ENCODE measurements at places on chromosomes 6 and 20. TPM values are rescaled to one million over a fixed set of nuclear protein-coding genes. Genes with fewer than 3 reads are reported as not detected.

DNA sequence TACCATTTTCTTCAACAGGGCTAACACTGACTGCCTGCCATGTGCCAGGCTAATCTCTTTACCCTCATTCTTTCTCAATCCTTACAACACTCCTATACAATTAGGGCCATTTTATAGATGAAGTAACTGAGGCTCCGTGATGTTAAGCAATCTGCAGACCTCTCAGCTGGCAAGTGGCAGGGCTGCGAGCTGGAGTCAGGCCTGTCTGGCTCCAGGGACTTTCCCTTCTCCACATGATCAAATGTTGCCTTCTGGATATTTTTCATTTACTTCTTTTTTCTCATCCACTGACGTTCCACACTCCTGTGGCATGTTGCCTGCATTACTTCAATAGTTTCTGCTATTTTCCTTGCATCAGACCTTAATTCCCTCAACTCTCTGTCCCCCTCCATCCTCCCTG is 55.2 kb upstream of the TAGAP start:
- no peak for DNase-seq

GRCh38 chr6:132392792-132393191 is 8.5 kb downstream of the MOXD1 start:
- no peak for DNase-seq

DNA sequence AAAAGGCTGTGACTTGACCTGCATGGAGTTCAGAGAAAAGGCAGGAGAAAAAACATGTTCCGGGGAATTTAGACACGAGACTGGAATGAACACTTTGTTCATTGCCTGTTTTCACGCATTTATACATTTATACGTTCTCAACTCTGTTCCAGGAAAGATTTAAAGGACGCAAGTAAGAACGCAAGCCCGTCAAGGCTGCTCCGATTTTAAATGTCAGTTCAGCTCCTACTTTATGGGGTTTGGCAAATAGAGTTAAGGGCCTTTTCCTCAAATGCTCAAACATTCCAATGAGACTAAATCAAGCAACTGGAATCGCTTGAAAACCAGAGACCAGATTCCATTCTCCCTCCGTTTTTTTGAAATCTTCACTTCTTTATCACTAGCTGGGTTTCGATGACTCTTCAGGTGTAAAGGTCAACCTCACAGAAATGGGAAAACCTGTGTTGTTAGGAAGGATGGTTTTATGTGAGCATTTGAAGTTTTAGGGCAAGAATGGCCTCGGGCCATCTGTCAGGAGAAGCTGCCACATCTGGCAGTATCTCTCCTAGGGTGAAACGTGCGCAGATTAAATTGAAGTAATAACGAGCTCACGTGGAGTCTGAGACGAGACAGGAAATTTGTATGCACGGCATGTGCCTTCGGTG is 24.9 kb downstream of the TTLL2 start:
- DNase-seq: no peak

Gene BMP6
- 1.2 TPM for total RNA-seq

Gene PABPC1L
- total RNA-seq: 21.6 TPM
